Osteocyte (in vitro differentiated cells): ENCODE measurements at places on chromosomes 5 and 9. TPM values are rescaled to one million over a fixed set of nuclear protein-coding genes. Genes with fewer than 3 reads are reported as not detected.
A peak's percentile ranks its signal among the peaks of the same experiment; 100 is the strongest.

- H3K4me3 ChIP-seq = no peak overlapping the region
- H3K36me3 ChIP-seq = no peaks in the 10 kb centered on the region
- no peaks in the 10 kb centered on the region for H3K27me3 ChIP-seq
- DNase-seq = no peak
These were observed 185.5 kb downstream of the OLFM1 start for GRCh38 chr9:135273008-135273407.

GRCh38 chr9:14706530-14707140, 13.4 kb upstream of the ZDHHC21 start:
- H3K27ac ChIP-seq = no peak overlapping the region
- H3K4me3 ChIP-seq = no peak overlapping the region
- no peak for DNase-seq
- peaks cover 3% of the 10 kb centered on the region for H3K4me1 ChIP-seq
- H3K27me3 ChIP-seq = peaks cover 5% of the 10 kb centered on the region

DNA sequence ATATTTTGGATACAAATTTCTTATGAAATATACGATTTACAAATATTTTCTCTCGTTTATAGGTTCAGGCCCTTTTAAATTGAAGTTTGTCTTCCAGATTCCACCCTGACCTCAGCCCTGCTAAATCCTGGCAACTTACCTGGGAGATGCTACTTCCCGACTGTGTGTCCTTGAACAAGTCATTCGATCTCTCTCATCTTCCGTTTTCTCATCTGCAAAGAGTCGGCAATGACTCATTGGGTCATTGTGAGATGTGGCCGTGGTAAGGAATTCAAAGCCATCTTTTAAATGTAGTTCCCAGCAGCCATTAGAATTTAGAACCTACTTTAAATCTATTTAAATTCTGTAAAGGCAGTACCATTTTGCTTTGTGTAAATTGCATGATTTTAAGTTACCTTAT, 72.5 kb downstream of the LHX2 start:
- H3K27ac ChIP-seq = no peak overlapping the region
- H3K36me3 ChIP-seq = peaks cover 3% of the 10 kb centered on the region
- peaks cover 7% of the 10 kb centered on the region for H3K4me1 ChIP-seq

DNA sequence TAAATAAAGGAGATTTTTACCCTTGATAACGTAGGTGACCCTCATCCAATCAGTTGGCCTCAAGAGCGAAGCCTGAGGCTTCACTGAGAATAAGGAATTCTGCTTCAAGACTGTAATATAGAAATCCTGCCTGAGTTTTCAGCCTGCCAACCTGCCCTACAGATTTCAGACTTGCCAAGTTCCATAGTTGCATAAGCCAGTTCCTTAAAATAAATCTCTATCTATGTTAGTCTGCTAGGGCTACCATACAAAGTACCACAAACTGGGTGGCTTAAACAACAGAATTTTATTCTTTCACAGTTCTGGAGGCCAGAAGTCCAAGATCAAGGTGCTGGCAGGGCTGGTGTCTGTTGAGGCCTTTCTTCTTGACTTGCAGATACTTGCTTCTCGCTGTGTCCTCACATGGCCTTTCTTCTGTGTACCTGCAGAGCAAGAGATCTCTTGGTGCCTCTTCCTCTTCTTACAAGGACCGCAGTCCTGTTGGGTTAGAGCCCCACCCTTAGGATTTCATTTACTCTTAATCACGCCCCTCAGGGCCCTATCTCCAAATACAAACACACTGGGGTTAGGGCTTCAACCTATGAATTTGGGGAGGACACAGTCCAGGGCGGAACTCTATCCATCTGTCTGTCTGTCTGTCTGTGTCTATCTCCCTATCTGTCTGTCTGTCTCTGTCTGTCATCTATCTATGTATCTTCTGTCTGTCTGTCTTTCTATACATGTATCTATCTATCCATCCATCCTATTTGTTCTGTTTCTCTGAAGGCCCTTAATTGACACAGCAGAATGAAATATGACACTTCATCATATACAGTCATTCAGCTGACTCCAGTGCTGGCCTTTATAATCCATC, 17.0 kb upstream of the CMBL start:
- DNase-seq = peak; percentile 40
- no peak overlapping the region for H3K4me3 ChIP-seq
- peaks cover 24% of the 10 kb centered on the region for H3K4me1 ChIP-seq
- H3K27me3 ChIP-seq = peaks cover 4% of the 10 kb centered on the region

- H3K27me3 ChIP-seq = no peaks in the 10 kb centered on the region
- no peak overlapping the region for H3K27ac ChIP-seq
- H3K4me3 ChIP-seq = no peak overlapping the region
These were observed 111.8 kb upstream of the SEMA6A start for GRCh38 chr5:116686438-116686837.

- H3K27ac ChIP-seq = no peak overlapping the region
- no peak overlapping the region for H3K4me3 ChIP-seq
These were observed 420.3 kb downstream of the GABRG2 start for GRCh38 chr5:162487528-162488525.

DNA sequence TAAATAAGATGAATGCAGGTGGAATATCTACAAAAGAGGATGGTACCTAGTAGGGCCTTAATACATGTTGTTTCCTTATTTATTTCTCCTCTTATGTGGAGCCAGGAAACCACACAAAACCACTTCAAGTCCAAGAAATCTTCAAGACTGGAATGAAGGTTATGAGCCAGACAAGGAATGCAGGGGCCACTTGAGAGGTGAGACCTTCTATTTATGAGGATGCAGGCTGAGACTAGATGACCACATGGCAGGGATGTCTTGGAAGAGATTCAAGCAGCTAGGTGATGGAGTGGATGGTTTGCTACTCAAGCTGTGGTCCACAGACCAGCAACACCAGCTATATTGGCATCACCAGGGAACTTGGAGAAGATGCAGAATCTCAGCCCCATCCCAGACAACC, 92.2 kb downstream of the TNC start:
- H3K4me1 ChIP-seq = peaks cover 10% of the 10 kb centered on the region
- DNase-seq = no peak
- H3K4me3 ChIP-seq = no peak overlapping the region
- no peaks in the 10 kb centered on the region for H3K27me3 ChIP-seq
- peaks cover 10% of the 10 kb centered on the region for H3K36me3 ChIP-seq

DNA sequence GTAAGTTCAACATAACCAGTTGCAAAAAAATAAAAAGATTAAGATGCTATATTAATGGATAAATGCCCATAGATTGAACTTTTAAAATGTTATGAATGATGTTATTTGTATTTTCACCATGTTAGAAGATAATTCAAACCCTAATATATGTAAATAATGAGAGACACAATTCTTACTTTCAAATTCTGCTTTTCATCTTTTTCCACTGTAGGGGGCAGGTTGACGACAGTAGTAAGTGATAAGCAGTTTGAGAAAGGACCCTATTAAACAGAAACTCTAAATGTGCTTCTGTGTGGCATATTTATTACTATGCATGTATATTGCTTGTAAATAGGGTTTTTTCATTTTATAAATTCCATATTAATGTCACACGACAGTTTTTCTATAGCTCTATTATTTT, 591.1 kb downstream of the SEMA5A start:
- no peaks in the 10 kb centered on the region for H3K36me3 ChIP-seq
- H3K27me3 ChIP-seq = no peaks in the 10 kb centered on the region
- no peak overlapping the region for H3K4me3 ChIP-seq
- DNase-seq = no peak

GRCh38 chr5:5335107-5335506, 87.4 kb upstream of the ICE1 start:
- peaks cover 47% of the 10 kb centered on the region for H3K4me1 ChIP-seq
- DNase-seq = no peak
- no peak overlapping the region for H3K4me3 ChIP-seq
- H3K27ac ChIP-seq = no peak overlapping the region
- peaks cover 2% of the 10 kb centered on the region for H3K27me3 ChIP-seq

- no peak for DNase-seq
- peaks cover 18% of the 10 kb centered on the region for H3K4me1 ChIP-seq
- no peaks in the 10 kb centered on the region for H3K36me3 ChIP-seq
- H3K27me3 ChIP-seq = peaks cover 3% of the 10 kb centered on the region
- no peak overlapping the region for H3K4me3 ChIP-seq
These were observed 233.1 kb upstream of the FBXL7 start for GRCh38 chr5:15266841-15267240.

- H3K36me3 ChIP-seq = no peaks in the 10 kb centered on the region
- H3K4me1 ChIP-seq = peaks cover 2% of the 10 kb centered on the region
- no peak for DNase-seq
- no peak overlapping the region for H3K27ac ChIP-seq
- H3K4me3 ChIP-seq = no peak overlapping the region
These were observed 5.6 kb downstream of the ADGRD2 start for GRCh38 chr9:124455820-124456219.

- H3K4me1 ChIP-seq = peaks cover 67% of the 10 kb centered on the region
- H3K27me3 ChIP-seq = no peaks in the 10 kb centered on the region
- no peak for DNase-seq
- peak overlapping the region; percentile 23 for H3K27ac ChIP-seq
These were observed 69.7 kb downstream of the ZSWIM6 start for GRCh38 chr5:61401726-61402125.

- H3K4me3 ChIP-seq = peak overlapping the region; percentile 94
- H3K27me3 ChIP-seq = no peaks in the 10 kb centered on the region
- H3K27ac ChIP-seq = peak overlapping the region; percentile 97
- no peak for DNase-seq
These were observed 737 bp downstream of the NANS start for GRCh38 chr9:98057138-98057799.

GRCh38 chr9:94903961-94904421, 177.5 kb downstream of the AOPEP start:
- no peak overlapping the region for H3K4me3 ChIP-seq
- no peak for DNase-seq
- H3K36me3 ChIP-seq = no peaks in the 10 kb centered on the region
- H3K27me3 ChIP-seq = no peaks in the 10 kb centered on the region

DNA sequence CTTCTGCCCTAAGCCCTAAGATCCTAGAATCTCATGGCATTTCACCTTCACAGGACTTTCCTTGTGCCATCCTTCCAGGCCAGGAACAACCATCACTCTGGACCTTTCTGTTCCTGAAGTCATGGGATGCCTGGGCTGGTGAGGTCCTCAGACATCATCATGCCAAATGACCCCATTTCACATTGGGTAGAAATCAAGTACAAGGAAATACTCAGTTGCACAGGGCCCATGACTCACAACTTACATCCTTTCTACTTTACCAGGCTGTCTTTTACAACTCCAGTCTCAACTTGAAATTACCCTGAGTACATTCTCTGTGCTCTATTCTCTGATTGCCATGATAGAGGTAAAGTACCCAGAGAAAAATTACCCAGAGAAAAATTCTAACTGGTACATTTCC, 167.1 kb downstream of the PIK3R1 start:
- H3K27ac ChIP-seq = no peak overlapping the region
- H3K4me3 ChIP-seq = no peak overlapping the region
- H3K36me3 ChIP-seq = no peaks in the 10 kb centered on the region
- no peak for DNase-seq
- H3K27me3 ChIP-seq = peaks cover 6% of the 10 kb centered on the region

GRCh38 chr9:19186232-19186631, 44.3 kb upstream of the DENND4C start:
- H3K36me3 ChIP-seq = peaks cover 2% of the 10 kb centered on the region
- no peaks in the 10 kb centered on the region for H3K27me3 ChIP-seq
- no peak overlapping the region for H3K4me3 ChIP-seq
- H3K4me1 ChIP-seq = peaks cover 30% of the 10 kb centered on the region
- H3K27ac ChIP-seq = no peak overlapping the region

DNA sequence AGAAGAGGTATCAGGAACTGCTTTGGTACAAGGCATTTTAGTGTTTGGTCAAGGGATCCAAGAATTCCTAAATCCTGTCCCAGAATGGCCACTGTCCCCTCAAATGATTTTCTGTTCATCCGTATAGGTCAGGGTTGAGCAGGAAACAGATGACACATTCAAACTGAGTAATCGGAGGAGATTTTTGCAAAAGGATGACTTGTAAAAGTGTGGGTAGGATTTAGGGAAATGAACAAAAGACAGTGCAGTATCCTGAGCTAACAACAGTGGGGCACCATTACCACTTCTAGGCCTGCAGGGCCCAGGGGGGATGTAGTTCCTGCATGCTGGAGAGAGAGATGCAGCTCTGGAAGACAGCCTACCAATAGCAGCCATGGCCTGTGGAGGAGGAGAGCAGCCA, 290.1 kb downstream of the ZSWIM6 start:
- no peak overlapping the region for H3K27ac ChIP-seq
- no peaks in the 10 kb centered on the region for H3K36me3 ChIP-seq
- H3K4me1 ChIP-seq = peaks cover 14% of the 10 kb centered on the region

DNA sequence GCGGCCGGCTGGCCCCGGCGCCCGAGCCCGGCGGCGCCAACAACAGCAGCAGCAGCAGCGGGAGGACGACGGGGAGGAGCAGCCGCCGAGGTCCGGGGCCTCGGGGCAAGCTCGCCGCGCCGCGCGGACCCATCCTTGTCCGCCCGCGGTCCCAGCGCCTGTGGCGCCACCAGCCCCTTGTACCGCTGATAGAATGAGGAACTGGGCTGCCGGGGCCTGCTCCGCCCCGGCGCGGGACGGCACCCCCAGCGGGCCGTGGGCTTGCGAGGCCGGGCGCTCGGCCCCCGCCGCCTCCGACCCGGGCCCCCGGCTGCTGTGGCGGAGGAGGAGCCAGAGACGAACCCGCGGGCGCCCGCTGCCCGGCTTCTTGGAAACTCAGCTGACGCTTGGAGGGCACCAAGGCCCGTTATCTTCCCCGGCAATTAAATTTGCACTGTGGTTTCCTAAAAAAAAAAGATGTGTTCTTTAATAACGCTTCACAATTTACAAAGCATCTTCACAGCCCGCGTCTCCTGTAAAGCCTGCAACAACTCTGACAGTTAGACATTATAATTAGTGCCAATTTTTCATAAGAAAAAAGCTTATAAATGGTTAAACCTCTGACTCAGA, at the start of gene ARSB:
ARSB (minus strand) TSS at position 195 of the 609 bp plus-strand sequence; CDS start at position 133, 62 bp downstream.
- H3K27me3 ChIP-seq = no peaks in the 10 kb centered on the region
- peak within 1 kb of the TSS; percentile 83 for H3K4me3 ChIP-seq
- no peaks in the 10 kb centered on the region for H3K36me3 ChIP-seq

GRCh38 chr5:176873541-176874172, 25.5 kb downstream of the HK3 start:
- H3K4me1 ChIP-seq = no peaks in the 10 kb centered on the region
- DNase-seq = no peak
- no peak overlapping the region for H3K27ac ChIP-seq
- no peaks in the 10 kb centered on the region for H3K36me3 ChIP-seq
- no peak overlapping the region for H3K4me3 ChIP-seq

DNA sequence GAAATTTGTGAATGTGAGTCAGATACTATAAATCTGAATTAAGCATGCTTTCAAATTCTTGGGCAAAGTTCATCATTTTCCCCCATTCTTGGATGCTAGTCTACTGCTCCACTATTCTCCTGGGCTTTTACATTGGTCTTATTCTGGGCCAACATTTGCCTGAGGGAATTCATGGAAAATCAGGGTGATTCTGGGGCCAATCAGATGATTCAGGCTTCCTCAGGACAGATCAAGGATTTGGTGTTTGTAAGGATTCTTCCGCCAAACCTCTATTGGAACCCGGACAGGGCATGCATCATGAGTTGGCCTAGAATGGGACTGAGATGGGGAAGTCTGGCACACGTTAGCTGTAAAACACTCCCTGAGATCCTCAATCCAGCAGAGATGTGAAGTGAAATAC, 113.8 kb downstream of the MEF2C start:
- H3K4me3 ChIP-seq = no peak overlapping the region
- DNase-seq = no peak
- no peaks in the 10 kb centered on the region for H3K27me3 ChIP-seq
- H3K36me3 ChIP-seq = no peaks in the 10 kb centered on the region
- H3K27ac ChIP-seq = no peak overlapping the region
- no peaks in the 10 kb centered on the region for H3K4me1 ChIP-seq

The FCN2 gene
- not detected in 2 replicates for total RNA-seq

The ETF1 gene
- 84.2 and 88.3 TPM in 2 replicates for total RNA-seq

The RETREG1 gene
- total RNA-seq = 0.78 and 0.91 TPM in 2 replicates

The GFM2 gene
- total RNA-seq = 20.6 and 21.6 TPM in 2 replicates

The MTMR12 gene
- 19.6 and 23.4 TPM in 2 replicates for total RNA-seq

The NUTM2F gene
- total RNA-seq = not detected in 2 replicates

The HTR1A gene
- not detected in 2 replicates for total RNA-seq

The KIF12 gene
- 0.47 and 0.64 TPM in 2 replicates for total RNA-seq

The LRRC19 gene
- total RNA-seq = not detected in 2 replicates
